ENCODE measurements at places on chromosomes 1 and 21.

DNA sequence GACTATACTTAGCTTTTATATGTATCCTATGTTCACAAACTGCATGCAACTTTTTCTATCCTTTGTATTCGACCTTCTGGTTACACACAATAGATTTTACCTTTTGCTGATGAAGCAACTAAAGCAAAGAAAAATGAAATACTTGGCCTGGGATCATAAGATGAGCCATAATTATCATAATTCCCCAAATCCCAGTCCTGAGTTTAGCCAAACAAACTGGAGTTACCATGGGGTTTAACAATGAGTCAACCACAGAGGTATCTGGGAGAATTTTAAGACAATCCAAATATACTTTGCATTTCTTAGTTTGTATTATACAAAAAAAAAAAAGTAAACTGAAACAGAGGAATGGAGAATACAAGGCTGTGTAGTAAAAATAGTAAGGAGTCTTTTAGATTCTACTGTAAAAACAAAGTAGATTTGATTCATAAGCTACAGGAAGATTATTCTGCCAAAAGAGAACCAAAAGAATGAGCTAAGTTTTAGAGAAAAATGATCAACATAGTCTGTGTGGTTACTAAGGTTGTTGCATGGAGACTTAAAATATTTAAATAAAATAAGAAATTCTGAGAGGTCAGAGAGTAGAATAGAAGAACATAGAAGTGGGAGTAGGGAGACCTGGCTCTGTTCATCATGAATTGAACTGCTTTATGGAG is 60.4 kb upstream of the GORAB start:
- no peak for DNase-seq

GRCh38 chr1:222933273-222933672 is 118.4 kb downstream of the DISP1 start:
- DNase-seq = no peak

DNA sequence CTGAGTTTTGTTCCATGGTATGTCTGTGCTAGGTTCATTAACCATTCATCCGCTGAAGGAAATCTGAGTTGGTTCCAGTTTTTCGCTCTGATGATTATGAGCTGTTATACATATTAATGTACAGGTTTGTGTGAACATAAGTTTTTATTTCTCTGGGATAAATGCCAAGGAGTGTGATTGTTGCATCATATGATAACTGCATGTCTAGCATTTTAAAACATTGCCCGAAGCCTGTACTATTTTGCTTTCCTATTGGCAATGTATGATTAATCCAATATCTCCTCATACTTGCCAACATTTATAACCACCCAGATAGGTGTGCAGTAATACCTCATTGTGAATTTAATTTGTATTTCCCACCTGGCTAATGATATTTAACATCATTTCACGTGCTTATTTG is 322.7 kb downstream of the ZNF326 start:
- DNase-seq = no peak

DNA sequence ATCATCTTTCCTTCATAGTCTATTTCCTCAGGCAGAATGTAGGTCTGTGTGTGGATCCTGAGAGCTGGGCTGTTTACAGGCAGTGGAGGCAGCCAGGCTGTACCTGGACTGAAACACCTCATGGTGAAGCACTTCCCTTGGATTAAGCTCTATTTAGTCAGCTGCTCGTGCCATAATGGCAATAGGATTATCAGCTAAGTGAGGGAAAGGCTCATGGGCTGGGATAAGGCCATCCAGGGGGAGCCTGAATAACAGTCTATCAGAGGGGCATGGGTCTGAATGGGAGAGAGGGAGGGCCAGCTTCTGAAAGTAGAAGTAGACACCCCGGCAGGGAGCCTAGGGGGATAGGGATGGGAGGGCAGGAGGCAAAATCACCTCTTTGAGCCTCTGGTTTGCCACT is 8.3 kb downstream of the RNASEL start:
- no peak for DNase-seq

DNA sequence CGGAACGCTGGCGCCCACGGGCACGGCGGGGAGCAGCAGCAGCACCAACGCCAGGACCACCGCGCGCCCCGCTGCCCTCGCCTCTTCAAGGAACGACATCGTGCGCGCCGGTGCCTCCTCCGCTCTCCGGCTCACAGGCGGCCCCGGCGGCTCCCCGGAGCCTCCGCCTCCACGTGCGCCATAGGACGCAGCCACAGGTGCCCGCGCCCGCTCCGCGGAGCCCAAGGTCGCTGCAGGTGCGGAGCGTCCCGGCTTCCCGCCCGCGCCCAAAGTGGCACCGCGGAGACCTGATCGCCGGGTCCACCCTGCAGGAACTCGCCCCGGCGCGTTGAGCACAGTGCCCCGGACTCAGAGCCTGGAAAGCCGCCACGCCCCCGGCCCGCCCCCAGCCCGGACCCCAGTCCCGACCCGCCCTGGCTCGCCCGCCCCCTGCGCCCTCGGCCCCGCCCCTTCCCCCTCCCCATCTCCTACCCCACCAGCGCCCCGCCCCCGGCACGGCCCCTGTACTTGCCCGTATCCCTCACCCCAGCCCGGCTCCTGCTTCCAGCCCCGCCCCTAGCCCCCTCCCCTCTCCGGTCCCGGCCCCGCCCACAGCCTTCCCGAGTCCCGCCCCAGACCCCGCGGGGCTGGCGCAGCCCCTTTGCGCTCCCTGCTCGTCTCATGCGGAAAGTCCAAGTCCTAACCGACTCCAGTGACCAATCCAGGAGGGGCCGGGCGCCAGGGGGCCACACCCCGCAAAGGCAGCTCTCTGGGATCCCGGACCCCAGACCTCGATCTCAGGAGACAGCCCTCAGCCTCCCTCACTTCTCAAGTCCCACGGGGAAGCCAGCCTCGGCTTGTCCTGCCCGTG is at the start of gene MEGF6:
Gene MEGF6, minus strand, starts transcription at position 339 of the 850 bp plus-strand sequence. Its CDS starts 240 bp downstream, at position 99.
- DNase-seq = peak; percentile 52

GRCh38 chr1:94090761-94091160 is 30.2 kb downstream of the ABCA4 start:
- no peak for DNase-seq

GRCh38 chr1:54516249-54516920 is 31.6 kb upstream of the ACOT11 start:
- DNase-seq = no peak

GRCh38 chr1:29458737-29459619 is 222.7 kb downstream of the PTPRU start:
- no peak for DNase-seq

- DNase-seq = no peak
These were observed 15.9 kb upstream of the OSBPL9 start for GRCh38 chr1:51600965-51601364.

- DNase-seq = no peak
These were observed 102.5 kb downstream of the PLXNA2 start for GRCh38 chr1:208141610-208142192.

DNA sequence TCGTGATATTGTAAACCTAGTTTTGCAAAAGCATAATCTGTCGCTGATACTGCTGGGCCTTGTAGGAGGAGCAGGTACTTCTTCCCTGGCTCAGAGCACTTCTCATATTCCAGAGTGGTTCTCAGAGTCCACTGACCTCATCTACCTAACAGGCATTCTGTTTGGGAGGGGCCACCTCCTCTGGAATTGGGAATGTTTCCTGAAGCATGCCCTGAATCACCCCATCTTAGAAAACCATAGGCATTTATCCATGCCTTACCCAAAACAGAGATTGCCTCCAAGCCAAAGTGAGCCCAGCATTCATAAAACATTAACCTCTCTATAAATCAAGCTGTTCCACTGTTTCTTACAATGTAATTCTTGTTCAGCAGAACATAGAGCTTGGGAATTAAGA is 35.1 kb downstream of the SLC44A3 start:
- no peak for DNase-seq

GRCh38 chr1:226666164-226666506 is 72.9 kb downstream of the ITPKB start:
- no peak for DNase-seq

GRCh38 chr1:198364471-198364870 is 176.0 kb downstream of the ATP6V1G3 start:
- no peak for DNase-seq

- DNase-seq = no peak
These were observed 61.4 kb upstream of the CNIH3 start for GRCh38 chr1:224554620-224555259.

DNA sequence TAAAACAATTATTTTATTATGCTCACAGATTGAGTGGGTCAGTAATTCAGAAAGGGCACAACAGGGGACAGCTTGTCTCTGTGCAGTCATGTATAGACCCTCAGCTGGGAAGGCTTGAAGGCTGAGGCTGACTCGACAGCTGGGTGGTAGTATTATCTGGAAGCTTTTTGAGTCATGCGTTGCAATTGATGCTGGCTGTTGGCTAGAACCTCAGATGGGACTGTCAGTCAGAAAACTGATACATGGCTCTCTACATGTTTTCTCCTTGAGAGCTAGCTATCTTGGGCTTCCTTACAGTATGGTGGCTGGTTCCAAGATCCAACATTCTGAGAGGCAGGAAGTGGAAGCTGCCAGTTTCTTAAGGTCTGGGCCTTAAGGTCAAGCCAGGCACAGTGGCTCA is 61.5 kb upstream of the SELENON start:
- no peak for DNase-seq

- no peak for DNase-seq
These were observed 126.9 kb upstream of the PLPPR5 start for GRCh38 chr1:99131546-99131945.

- DNase-seq = no peak
These were observed 59.8 kb downstream of the ADCY10 start for GRCh38 chr1:167854184-167854583.

GRCh38 chr1:116133696-116134475 is 22.7 kb downstream of the MAB21L3 start:
- DNase-seq = no peak

DNA sequence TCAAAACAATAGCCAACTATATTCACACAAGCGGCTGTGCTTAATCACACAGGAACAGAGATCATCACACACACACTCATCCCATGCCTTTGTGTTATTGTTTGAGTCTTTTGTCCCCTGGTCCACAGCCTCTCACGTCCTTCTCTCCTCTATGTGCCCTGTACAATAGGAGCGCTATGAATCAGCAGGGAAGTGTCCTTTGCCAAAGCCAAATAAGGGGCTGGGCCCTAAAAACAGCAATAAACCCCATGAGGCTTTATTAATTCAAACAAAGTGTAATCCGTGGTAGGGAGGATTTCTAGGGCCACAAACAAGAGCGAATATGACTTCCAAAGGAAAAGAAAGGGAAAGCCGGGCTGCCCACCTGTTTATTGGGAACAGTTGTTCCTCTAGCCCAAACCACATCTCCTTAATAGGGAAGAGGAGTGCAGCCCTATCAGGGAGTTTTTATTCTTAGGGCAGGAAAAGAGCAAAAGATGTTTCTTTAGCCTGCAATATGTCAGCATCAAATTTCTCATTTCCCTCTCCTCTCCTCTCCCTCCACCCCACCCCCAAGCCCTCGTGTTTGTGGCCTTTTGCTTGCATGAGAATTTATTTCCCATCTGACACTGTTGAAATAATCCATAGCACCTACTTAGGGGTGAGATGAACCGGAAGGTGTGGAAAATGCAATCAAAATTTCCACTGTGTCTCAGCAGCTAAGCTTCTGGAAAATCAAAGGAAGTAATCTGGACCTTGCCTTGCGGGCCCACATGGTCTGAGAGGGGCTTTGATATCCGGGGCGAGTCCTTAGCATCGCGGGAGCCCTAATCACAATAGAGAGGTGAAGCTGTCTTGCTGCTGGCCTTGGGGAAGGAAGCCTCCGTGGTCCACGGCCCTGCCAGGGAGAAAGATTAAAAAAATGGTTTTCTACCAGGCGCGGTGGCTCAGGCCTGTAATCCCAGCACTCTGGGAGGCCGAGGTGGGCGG is 45.3 kb upstream of the ITPKB start:
- DNase-seq = no peak

All from stimulated activated CD8-positive, alpha-beta memory T cell treated with anti-CD3 and anti-CD28 coated beads, Interleukin-2, amount 100 ng/mL, for 48 hours (primary cell).